Motor neuron (in vitro differentiated cells): ENCODE measurements at places on chromosomes 12 and 14. TPM values are rescaled to one million over a fixed set of nuclear protein-coding genes. Genes with fewer than 3 reads are reported as not detected.

DNA sequence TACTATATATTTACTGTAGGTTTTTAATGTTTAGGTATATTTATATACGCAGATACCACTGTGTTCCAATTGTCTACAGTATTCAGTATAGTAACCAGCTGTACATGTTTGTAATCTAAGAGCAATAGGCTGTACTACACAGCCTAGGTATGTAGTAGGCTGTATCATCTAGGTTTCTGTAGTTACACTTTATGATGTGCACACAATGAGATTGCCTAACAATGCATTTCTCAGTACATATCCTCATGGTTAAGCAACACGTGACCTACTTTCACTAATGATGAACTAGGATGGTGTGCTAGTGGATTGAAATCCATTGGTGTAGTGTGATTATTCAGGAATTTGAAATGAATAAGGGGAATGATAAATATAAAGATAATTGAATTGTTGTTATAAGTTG lies 77.7 kb downstream of the ETNK1 start:
- no peak for ATAC-seq

DNA sequence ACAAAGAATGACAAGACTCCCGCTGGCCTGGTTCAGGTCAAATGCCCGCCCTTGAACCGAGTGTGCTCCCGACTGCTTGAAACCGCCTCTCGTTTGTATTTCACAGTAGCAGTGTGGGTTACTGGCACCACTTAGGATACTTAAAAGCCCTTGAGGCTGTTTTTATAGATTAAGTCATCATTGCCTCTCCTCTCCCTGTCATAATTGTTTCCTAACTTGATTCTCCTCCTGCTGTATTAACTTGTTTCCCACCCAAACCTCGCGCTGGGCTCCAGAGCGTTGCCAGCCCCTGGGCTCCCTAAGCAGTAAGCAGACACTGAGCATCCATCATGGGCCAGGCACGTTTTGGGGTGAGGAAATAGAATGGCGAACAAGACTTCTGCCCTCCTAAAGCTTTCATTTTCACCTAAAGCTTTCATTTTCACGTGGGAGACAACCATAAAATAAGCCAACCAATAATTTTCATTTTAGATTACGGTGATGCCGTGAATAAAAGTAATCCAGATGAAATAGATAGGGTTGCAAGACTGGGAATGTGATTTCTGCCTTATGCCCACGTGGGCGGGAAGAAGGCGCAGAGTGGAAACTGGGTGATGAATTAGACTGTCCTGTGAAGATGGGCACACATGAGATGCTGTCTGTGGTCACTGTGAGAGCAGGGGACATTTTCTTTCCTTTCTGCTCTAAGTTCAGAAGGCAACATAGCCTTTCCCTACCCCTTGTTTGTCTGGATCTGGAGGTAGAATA lies 97.5 kb downstream of the PPP2R5C start:
- ATAC-seq: no peak

DNA sequence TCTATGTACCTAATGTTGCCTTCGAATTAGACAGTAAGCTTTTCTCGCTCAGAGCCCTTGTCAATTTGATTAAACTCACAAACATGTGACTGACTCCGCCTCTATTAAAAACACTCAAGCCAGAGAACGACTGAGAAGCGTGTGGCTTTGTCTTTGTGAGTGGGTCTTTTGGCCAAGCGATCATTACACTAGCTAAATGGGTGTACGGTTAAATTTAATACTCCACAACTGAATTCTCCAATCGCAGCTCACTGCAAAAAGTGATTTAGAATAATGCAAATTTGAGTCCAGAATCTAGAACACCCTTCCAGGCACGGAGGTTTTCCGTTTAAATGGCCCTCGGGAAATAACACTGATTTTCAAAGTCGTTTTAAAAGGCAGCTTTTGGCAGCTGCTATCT lies 253.7 kb downstream of the EFCAB11 start:
- peak; percentile 20 for ATAC-seq

DNA sequence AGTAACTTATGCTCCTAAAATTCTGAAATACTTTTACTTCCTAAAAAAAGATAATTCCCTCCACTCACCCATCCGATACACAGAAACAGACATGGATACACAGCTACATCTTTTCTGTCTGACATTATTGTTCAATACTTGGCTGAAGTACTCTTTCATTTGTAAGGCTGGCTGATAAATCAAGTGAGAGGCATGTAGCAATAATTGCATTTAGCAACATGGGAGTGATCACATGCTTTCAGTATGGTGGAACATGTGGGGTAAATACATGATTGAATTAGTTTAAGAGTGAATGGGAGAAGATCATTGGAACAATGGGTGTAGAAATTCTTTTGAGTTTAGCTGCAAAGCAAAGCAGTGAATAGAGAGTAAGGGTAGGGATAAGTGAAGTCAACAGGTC lies 25.6 kb downstream of the PTPRQ start:
- no peak for ATAC-seq

DNA sequence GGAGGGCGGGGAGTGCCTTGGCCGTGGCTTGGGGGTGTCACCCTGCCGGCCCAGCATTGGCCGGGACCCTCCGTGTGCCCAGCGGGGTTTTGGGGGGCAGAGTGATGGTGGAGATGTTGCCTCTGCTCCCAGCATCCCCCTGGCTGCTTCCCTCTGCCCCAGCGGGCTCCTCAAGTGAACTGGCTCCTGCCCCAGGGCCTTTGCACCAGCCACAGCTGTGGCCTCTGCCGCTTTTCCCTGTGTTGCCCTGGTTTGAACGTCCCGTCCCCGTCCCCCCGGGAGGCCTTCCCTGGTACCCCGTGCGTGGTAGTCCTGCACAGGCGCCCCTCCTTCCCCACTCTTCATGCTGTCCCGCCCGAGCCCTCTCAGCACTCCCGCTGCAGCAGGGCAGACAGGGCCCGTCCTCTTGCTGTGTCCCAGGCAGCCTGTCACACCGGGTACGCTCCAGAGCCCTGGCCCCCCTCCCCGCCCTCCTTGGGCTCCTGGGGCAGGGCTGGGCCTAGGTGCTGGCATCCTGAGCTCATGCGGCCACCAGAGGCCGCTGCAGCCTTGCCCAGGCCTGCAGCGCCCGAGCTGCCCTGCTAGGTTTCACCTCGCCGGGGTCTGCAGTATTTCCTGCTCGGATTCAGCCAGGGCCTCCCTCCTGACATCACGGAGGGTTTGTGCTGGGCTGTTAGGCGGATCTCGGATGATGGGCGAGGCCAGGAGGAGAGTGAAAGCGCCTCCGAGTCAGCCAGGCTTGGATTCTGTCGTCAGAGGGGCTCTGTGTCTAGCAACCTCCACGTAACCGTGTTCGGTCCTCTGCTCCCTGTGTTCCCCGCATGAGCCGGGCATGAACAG lies 9.5 kb downstream of the NOC4L start:
- ATAC-seq: peak; percentile 96

GRCh38 chr14:59619061-59619460 lies 42.4 kb upstream of the CCDC175 start:
- no peak for ATAC-seq

- ATAC-seq: no peak
Observed at GRCh38 chr12:5487948-5488625, 56.2 kb downstream of the NTF3 start.

DNA sequence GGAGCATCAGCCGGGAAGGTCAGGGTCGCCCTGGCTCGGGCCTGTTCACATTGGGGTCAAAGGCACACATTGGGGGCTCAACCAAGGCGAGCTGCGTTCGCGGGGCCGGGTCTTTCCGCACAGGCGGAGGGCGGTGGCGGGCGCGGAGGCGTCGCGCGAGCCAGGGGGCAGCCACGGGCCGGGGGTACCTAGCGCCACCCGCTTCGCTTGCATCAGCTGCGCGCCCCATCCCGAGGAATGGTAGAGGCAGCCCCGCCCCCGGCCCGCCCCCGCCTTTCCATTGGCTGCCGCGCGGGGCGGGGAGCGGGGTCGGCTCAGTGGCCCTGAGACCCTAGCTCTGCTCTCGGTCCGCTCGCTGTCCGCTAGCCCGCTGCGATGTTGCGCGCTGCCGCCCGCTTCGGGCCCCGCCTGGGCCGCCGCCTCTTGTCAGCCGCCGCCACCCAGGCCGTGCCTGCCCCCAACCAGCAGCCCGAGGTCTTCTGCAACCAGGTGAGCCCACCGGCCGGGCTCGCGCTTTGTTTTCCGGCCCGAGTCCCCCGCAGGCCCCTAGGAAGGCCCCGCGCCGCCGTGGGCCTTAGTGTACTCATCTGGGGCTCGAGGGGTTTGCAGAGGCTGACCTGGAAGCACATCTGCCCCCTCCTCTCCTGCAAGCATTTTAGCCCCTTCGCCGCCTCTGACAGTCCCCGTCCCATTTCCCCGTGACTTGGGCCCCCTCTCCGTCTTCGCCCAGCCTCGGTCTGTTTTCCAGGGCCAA lies at the start of gene ALDH2:
Gene ALDH2, plus strand, starts transcription at position 326 of the 754 bp plus-strand sequence. Its CDS starts 50 bp downstream, at position 376.
- ATAC-seq: peak; percentile 96

DNA sequence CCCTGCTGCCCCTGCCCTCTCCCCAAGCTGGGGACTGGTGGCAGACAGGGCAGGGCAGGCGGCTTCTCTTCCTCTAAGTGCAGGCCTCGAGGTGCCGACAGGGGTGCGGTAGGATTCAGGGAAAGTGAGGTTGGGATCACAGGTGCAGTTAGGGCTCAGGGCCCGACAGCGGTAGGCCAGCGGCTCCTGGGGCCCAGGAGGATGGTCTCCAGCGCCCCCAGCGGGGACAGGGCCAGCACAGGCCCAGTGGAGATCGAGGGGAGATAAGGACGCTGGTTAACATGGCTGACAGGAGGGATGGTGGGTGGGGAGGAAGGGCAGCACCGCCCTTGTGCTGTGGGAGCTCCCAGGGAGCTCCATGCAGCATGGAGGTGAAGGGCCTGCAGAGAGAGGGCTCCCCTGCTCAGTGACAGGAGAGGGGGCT lies 935 bp upstream of the CRIP1 start:
- no peak for ATAC-seq

GRCh38 chr12:6189028-6189427 lies 11.2 kb upstream of the CD9 start:
- no peak for ATAC-seq

GRCh38 chr14:30569216-30569902 lies 10.4 kb downstream of the G2E3 start:
- ATAC-seq: no peak

DNA sequence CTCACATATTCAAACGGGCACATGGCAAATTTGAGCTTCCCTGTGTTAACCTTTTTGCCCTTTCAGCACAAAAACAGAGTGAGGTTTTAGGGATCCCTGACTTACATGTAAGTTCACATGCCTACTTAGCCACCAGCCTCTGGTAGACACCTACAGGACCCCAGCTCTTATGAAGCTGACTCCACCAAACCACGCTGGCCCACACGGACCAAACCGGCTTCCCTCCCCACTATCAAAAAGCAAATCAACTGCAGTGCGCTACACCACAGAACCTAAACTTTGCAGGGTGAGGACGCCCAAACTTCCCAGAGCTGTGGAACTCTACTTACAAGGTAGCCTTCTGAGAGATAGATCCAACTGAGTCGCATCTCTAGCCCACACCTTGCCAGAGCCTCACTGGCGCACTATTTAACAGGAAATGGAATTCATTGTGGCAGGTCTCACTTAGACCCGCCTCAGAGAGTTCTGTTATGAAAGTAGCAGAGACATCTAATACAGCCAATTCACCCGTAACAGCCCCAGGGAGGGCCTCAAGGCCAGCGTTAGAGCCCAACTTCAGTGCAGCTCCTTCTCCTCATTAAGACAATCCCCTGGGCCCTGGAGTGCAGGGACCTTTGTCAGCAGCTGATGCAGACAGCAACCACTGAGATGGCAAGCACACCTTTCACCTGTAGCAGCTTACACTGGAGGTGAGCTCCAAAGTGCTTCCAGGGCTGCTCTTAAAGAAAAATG lies 49.2 kb downstream of the SH2B3 start:
- no peak for ATAC-seq

- no peak for ATAC-seq
Observed at GRCh38 chr14:93319958-93320357, 12.9 kb downstream of the BTBD7 start.

- peak; percentile 50 for ATAC-seq
Observed at GRCh38 chr12:55700255-55701018, 7.3 kb downstream of the ITGA7 start.

- ATAC-seq: no peak
Observed at GRCh38 chr14:80965037-80965436, 9.6 kb downstream of the TSHR start.

DNA sequence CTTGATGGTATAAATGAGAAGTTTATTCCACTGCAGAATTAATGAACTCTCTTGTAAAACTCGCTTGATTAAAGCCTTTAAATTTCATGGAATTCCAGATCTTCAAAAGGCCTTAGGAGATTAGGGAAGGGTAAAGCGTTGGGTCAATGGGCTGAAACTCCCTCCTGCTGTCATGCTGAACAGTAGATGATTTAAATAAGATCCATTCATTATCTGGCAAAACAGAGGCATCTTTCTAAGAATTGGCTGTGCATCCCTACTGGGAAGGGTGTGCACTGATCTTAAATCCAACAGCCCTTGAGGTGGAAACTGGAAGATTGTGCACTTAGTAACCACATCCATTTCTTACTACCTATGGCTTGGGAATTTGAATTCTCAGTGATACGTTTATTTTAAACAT lies 56.0 kb downstream of the PLCZ1 start:
- ATAC-seq: no peak

- no peak for ATAC-seq
Observed at GRCh38 chr14:75010472-75011093, 7.9 kb downstream of the EIF2B2 start.

- ATAC-seq: no peak
Observed at GRCh38 chr14:99179506-99179905, 92.5 kb downstream of the BCL11B start.

DNA sequence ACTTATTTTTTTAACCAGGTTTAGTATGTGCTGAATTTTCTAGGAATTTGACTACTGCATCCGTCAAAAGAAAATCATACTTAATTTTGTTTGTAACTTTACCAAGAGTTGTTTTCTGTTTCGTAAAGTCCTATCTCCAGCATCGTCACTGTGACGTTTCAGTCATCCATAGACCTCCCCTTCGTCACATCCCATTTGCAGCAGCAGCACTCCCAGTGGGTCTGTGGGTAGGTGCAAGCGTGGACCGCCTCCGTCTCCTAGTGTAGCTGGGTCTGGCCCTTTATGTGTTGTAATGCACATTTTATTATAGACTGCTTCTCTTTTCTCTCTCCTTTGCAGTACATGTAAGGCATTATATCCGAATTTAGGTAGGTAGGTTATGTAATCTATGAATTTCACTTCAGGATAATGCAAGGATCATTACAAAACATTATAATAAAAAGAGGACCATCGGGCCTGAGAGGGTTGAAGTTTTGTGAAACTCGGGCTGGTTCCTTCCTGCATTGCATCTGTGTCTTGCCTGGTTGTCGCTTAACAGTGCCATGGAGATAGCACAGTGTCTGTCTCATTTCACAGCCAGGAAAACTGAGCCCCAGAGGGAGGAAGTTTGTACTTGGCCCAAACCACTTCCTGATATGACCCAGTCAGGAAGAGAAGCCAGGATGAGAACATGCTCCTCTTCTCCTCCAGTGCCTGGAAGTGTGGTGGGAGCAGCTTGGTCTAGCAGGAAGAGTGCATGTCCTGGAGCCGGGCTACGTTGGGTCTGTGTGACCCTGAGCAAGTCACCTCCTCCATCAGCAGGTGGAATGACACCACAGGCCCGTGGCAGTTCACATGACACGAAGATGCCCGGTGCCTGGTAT lies 41.3 kb downstream of the EVL start:
- no peak for ATAC-seq

GRCh38 chr12:29591140-29592020 lies 93.9 kb upstream of the OVCH1 start:
- ATAC-seq: peak; percentile 47

The EPYC gene
- total RNA-seq: not detected in 2 replicates

The DPPA3 gene
- total RNA-seq: not detected in 2 replicates

The CCDC175 gene
- not detected in 2 replicates for total RNA-seq

The RPGRIP1 gene
- not detected in 2 replicates for total RNA-seq

The MFAP5 gene
- total RNA-seq: not detected in 2 replicates

The AACS gene
- total RNA-seq: 14.3 and 16.6 TPM in 2 replicates

The LRFN5 gene
- total RNA-seq: 16.0 and 24.1 TPM in 2 replicates

The DRAM1 gene
- 13.5 and 14.9 TPM in 2 replicates for total RNA-seq

The RAD52 gene
- 19.3 and 27.4 TPM in 2 replicates for total RNA-seq

The SMCO3 gene
- 0.95 and 1.9 TPM in 2 replicates for total RNA-seq

The RNF212B gene
- total RNA-seq: not detected in 2 replicates

The PTPRQ gene
- 0.05 and 0.08 TPM in 2 replicates for total RNA-seq
